ENCODE measurements at places on chromosomes 5 and 9. TPM values are rescaled to one million over a fixed set of nuclear protein-coding genes. Genes with fewer than 3 reads are reported as not detected.

- no peak overlapping the region for H3K4me3 ChIP-seq
- H3K4me1 ChIP-seq = no peaks in the 10 kb centered on the region
- no peaks in the 10 kb centered on the region for H3K36me3 ChIP-seq
- DNase-seq = no peak
Measured at GRCh38 chr9:5582835-5583195, 46.1 kb upstream of the RIC1 start.

- H3K4me3 ChIP-seq = no peak overlapping the region
- H3K36me3 ChIP-seq = no peaks in the 10 kb centered on the region
- H3K27me3 ChIP-seq = no peaks in the 10 kb centered on the region
- H3K27ac ChIP-seq = no peak overlapping the region
- DNase-seq = peak; percentile 51
Measured at GRCh38 chr9:72041775-72042194, 18.6 kb downstream of the C9orf57 start.

- H3K4me3 ChIP-seq = no peak overlapping the region
- no peak overlapping the region for H3K27ac ChIP-seq
- no peaks in the 10 kb centered on the region for H3K27me3 ChIP-seq
- no peak for DNase-seq
Measured at GRCh38 chr5:72137826-72138409, 30.6 kb downstream of the MAP1B start.

Gene MYOT
- total RNA-seq = 0.34 TPM

Gene CNTLN
- total RNA-seq = 4.1 TPM

DNA sequence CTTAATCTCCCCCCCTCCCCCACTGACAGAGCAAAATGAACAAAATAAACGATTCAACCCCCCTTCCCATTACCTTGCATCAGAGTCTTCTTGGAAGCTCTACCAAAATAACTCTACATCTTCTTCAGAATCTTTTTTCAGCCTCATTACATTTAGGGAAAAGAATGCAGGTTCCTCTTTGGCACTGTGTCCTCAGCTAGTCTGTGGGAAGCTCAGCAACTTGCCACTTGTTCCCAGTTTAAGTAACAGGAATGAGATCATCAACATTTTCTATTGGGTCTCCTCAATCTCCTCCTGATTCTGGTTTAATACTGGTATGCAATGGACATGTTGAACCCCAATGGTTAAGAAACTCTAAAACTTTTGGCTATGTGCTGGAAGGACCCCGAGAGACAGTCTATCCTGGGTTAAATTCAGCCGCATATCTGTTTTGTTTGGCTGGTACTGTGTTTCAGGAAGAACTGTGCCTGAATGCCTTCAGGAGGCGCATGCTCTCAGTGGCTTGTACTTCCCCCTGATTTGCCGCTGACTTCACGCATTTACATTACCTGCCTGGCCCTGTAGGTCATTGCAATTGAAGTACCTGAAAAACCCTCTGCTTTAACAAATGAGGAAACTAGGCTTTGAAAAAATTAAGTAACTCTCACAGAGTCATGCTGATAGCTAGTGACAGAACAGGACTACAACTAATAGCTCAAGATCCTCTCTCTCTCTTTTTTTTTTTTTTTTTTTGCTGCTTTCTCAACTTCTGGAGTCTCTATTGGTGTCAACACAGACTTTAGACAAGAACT is 78.1 kb upstream of the HMHB1 start:
- no peaks in the 10 kb centered on the region for H3K27me3 ChIP-seq
- no peak overlapping the region for H3K27ac ChIP-seq
- DNase-seq = no peak
- H3K4me3 ChIP-seq = no peak overlapping the region

Gene AQP7
- not detected for total RNA-seq

Gene FANCG
- 12.9 TPM for total RNA-seq

Data from prostate gland (tissue), 2 donors.